Fibroblast of pulmonary artery (primary cell): ENCODE measurements at places on chromosomes 1 and 21.

- DNase-seq = peak; percentile 93
Measured at GRCh38 chr21:29181799-29182470, 51.5 kb downstream of the MAP3K7CL start.

GRCh38 chr1:112505878-112506277, 2.9 kb upstream of the WNT2B start:
- DNase-seq = no peak

- DNase-seq = no peak
Measured at GRCh38 chr1:162367073-162367472, 9.6 kb downstream of the SPATA46 start.

- DNase-seq = no peak
Measured at GRCh38 chr1:40687661-40688060, 3.8 kb upstream of the NFYC start.

GRCh38 chr1:114114185-114115094, 39.2 kb downstream of the SYT6 start:
- DNase-seq = no peak
